OCI-M1 (cell line): ENCODE measurements at places on chromosomes 13 and 19.
A peak's percentile ranks its signal among the peaks of the same experiment; 100 is the strongest.

DNA sequence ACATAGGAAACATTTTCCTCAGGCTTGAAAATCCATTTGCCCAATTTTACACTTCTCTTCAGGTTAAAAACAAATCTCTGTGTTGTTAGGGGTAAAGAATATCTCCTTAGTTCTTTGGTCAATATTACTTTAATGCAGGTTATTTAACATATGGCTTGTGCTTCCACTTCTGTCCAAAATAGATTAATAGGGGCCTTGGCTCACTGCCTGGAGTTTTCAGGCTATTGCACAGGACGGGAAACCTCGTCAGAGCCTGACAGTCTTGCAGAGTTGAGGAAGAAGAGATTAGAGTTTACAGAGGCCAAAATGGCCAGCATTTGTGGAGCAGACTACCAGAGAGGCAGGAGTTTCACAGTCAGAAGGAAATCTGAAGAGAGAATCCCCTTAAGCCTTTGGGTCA, 863.9 kb upstream of the GPC6 start:
- DNase-seq = no peak

DNA sequence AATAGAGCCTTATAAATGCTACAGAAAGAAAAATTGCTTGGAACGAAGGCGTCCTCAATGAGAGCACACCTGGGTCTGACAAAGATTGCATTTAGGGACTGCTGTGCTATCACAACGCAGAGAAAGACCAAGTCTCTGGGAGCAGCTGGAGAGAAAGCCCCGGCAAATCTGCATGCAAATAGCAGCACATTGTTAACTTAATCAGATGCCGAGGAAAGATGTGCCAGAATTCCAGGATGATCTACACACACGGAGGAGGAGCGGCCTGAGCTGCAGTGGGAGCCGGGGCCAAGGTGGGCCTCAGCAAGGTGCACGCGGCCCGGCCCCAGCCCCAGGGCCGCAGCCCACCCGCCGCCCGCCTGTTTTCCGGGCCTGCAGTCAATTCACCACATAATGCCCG, 1.4 kb downstream of the ZNF536 start:
- DNase-seq = no peak

- DNase-seq = no peak
These were observed 99.0 kb downstream of the ERCC5 start for GRCh38 chr13:102944821-102945220.

- DNase-seq = no peak
These were observed 19.6 kb downstream of the C13orf46 start for GRCh38 chr13:113954046-113954835.

GRCh38 chr19:40592170-40592569, 9.0 kb upstream of the LTBP4 start:
- DNase-seq = peak; percentile 80

DNA sequence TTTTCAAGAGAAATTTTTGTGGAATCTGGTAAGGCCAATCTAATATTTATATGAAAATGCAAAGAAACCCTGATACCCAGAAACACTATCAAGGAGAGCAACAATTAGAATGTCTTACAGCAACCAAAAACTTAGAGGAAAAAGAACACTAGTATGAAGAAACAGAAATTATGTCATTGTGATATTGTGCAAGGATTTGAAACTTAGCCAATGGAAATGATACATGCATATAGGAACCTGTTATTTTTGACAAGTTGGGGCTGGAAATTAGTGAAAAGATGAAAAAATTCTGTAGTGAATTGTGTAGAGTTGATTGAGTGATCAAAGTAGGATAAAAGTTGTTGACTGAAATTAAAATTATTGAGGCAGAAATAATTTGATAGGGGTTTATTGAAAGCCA, 792.6 kb upstream of the SLITRK6 start:
- peak; percentile 38 for DNase-seq

DNA sequence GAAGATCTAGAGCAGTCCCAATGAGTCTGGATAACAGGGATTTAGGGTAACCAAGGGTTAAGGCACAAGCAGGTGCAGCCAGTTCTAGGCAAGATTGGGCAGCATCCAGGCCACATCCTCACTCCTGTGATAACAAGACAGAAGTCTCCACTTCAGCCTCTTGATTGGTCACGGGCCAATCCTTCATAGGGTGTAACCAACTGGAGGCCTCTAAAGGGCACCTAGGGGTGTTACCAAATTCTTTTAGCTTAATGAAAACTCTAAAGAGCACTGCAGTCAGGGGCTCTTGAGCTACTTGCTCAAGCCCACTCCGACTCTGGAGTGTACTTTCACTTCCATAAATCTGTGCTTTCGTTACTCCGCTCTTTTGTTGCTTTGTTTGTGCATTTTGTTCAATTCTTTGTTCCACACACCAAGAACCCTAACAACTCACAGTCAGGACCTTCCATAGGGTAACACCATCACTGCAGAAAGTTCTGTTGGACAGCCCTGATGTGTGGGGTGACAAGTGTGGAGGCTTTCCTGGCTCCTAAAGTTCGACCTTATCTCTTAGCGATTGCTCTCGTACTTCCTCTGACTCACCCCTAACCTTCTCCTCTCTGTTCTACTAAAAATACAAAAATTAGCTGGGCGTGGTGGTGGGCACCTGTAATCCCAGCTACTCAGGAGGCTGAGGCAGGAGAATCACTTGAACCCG, 36.1 kb downstream of the ZSWIM9 start:
- peak; percentile 21 for DNase-seq

- DNase-seq = no peak
These were observed 1885.5 kb upstream of the PRR20A start for GRCh38 chr13:55255236-55255635.

- peak; percentile 93 for DNase-seq
These were observed 102.0 kb downstream of the SLITRK1 start for GRCh38 chr13:83780227-83780626.
